CD4-positive, alpha-beta T cell treated with Interleukin-6 at 100 ng/mL for 8 hours (primary cell): ENCODE measurements at places on chromosomes 5 and 9.

- no peak for DNase-seq
These were observed 126.4 kb downstream of the SLF1 start for GRCh38 chr5:94744906-94745305.

GRCh38 chr9:21684831-21685362 is 117.5 kb upstream of the MTAP start:
- DNase-seq: no peak

GRCh38 chr9:14529054-14529453 is 164.2 kb downstream of the ZDHHC21 start:
- DNase-seq: no peak

DNA sequence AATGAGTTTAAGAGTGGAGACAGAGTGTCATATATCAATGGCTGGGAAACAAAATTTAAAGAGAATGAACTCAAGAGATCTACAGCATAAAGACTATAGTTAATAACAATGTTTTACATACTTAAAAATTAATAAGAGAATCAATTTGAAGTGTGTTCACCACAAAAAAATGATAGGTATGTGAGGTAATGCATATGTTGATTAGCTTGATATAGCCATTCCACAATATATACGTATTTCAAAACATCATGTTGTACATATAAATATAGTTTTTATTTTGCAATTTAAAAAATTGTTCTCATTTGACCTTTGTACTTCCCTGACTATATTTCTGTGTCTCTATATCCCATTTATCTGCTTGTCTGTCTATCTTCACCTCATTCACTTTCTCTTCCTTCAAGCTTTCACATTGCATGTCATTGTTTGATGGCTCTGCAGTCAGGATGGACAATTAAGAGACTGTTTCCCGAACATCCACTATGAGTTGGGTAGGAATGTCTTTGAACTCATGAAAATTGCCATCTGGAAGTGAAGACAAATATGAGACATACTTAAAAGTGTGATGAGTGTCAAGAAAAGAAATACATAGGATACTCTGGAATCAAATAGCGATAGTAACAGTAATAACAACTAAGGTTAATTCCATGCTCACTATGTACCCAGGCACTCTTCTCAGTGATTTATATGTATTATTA is 359.9 kb upstream of the ACTBL2 start:
- DNase-seq: no peak

GRCh38 chr9:129854588-129855110 is 19.4 kb downstream of the USP20 start:
- DNase-seq: no peak

GRCh38 chr5:35171078-35171477 is 59.2 kb downstream of the PRLR start:
- DNase-seq: no peak

DNA sequence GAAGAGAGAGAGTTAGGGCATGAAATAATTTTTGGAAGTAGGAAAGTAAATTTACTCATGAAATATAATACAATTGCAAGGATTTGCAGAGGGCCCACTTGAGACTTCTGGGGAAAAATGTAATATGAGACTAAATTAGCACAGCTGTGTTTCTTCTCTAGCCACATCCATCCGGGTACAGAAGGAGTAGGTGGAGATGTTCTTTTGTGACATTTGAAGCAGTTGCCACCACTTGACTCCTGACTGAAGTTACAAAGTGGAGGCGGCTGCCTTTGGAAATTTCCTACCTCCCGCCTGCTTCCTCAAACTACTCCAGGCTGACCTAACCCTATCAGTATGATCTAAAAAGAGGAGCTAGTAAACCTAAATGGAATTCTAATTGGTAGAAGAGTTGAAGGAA is 58.1 kb upstream of the SHISAL2B start:
- no peak for DNase-seq

DNA sequence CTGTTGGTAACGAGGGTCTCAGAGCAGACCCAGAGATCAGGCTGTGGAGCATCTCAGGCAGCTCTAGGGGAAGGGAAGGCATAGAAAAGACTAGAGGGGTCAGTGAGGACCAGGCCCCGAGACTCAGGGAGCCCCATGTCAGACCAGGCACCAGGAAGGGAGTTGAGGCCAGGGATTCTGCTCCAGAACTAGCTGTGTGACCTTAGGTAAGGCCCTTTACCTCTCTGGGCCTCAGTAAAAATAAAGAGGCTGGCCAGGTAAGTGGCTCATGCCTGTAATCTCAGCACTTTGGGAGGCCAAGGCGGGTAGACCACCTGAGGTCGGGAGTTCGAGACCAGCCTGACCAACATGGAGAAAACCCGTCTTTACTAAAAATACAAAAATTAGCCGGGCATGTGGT is 176.4 kb upstream of the IER5L start:
- no peak for DNase-seq

GRCh38 chr9:135048758-135049444 is 38.6 kb upstream of the OLFM1 start:
- DNase-seq: no peak

DNA sequence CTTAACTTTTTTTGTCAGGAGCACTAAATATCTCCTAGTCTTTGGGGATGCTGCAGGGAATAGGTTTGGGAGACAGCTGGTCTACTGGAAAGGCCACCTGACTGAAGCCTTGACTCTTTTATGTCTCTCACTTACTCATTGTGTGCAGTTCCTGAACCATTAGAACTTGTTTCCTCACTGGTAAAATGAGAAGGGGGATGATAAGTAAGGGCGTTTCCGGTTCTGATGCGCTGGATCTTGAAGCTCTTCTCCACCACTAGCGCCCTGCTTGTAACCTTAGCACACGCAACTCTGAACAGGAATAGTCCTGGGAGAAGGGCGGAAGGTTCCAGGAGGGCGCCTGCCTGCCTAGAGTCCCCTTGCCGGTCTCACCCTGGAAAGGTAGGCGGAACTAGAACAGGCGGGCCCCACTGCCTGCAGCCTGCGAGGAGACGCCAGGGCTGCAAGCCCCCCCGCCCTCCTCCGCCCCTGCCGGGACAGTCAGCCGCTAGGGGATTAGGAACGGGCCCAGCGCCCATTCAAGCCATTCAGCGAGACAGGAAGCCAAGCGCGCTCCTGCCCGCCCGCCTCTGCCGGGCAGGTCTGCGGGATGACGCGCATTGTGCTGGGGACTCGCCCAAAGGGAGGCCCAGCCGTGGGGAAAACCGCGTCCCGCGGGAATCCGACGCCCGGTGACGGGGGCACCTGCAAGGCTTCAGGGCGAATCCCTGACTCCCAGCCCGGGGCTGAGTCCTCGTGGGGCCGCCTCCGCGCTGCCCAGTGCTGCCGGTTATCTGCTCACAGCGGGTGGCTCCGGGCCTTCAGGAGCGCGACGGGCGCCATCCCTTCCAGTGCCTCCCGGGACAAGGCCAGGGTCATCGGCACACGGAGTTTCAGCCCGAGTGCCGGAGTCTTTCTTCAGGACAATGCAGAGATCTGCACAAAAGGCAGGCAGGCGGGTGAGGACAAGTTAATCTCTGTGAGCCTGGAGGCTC is 44.0 kb upstream of the XPA start:
- peak; percentile 1 for DNase-seq

- DNase-seq: no peak
These were observed 193.9 kb downstream of the SEC61B start for GRCh38 chr9:99416007-99416406.

DNA sequence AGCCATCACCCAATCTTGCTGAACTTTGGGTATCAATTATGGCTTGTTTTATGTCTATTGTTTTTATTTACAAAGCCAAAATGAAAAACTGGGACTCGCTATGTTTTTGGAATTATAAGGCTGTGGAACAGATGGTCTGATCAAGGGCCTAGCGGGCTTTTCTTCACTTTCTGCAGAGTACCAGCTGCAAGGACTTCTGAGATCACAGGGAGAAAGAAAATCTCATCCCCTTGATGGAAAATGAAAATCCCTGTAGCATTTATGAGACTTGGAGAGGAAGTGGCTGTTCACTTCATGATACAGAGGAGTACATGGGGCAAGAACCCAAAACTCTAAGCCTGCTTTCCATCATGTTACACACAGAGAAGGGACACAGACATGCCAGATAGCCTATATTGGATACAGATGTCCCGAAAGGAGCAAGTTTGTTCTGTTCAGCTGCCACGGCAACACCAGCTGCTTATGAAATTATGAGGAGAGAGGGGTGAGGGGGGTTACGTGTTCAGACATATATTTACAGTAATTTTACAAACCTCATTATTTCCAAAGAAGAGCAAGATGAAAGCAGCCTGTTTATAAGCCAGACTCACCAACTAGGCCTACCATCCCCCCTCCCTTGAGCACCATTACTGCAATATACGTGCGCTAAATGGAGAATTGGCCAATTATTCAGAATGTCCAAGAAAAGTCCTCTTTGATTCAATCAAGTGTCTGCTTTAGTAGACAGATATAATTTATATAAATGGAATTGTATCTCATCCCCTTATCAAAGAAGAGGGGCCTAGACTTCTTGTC is 220.0 kb downstream of the MARCHF11 start:
- DNase-seq: no peak

DNA sequence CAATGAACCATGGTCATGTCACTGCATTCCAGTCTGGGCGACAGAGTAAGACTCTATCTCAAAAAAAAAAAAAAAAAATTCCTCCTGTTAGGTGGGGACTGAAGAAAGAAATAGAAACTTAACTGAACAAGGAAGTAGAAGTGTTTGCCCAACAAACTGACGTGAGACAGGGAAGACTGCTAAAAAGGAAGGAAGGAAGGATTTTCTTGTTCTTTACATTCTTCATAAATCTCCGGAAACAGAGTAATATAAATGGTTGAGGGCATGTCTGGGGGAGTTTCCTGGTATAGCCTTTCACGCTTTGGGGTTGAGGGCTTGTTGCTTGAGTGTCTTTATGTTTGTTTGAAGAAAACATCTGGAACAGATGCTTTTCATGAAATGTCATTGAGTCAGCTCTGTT is 3.1 kb downstream of the TOR1B start:
- no peak for DNase-seq

DNA sequence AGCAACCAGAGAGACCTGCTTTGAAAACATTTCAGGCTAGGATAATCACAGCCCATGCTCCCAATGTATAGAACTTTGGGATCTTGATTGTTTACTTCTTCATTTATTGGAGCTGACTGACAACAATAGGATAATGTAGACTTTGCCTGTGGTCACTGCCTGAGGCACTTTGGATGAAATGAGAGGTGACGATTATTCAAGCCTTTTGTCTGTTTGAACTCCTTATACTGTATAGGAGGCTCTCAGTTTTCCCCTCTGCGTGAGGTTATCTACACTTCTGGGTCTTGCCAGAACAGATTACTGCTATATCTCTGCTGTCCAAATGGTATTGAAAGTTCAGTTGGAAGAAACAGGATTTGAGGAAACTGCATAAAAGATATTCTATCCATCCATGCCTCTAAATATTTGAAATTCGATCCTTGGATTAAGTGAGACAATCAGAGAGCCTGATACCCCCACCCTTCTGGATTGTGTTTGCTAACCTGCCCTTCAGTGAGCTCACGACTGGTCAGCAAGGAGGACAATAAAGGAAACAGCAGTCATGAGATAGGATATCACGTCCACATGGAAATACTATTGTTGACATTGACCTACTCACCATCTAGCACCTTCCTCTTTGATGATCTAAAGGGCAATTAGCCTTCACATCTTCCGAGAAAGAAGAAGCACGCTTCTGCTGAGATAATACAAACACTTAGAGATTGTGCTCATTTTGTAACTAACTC is 98.1 kb downstream of the DOCK8 start:
- no peak for DNase-seq

DNA sequence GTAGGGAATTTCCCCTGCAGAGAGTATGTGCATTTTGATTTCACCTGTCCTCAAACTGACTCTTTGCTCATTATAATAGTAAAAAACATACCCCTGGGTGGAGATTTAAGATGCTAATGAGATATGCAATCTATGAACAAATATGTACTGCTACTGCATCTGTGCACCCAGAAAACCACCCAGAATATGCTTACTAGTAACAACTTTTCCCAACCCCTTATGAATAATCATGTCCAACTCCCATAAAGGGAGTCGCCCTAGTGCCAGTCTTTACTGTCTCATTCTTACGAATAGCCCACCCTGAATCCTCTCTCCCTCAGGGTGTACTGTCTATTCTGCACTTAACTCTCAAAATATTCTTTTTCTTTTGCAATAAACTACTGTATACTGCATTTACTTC is 39.0 kb upstream of the ZFP37 start:
- DNase-seq: no peak

DNA sequence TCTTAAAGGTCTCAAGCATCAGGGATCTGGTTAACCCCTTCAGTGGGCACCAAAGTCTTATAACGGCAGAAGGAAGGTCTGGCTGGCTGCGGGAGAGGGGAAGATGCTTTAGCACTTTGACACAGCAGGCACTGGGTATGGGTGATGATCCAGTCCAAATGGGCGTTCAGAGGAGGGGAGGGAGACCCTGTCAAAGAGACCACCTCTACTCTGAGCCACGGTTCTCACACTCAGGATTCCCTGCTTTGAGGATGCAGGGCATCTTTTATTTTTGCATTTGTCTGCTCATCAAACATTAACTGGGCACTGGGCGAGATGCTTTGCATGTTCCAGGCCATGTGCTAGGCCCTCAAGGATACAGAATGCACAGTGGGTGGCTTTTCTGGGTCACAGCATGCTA is 204.0 kb downstream of the DAB2IP start:
- DNase-seq: no peak

DNA sequence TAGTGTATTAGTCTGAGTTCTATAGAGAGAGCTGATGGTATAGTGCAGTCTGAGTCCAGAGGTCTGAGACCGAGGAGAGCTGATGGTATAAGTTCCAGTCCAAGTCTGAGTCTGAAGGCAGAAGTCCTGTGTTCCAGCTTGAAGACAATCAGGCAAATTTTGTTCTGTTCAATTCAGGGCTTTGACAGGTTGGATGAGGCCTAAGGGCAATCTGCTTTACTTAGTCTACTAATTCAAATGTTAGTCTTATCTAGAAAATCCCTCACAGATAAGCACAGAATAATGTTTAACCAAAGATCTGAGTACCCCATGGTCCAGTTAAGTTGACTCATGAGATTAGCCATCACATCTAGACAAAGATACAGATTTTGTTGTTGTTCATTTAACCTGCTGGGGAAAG is 303.0 kb upstream of the KLF4 start:
- DNase-seq: no peak

- no peak for DNase-seq
These were observed 138.9 kb downstream of the C9orf50 start for GRCh38 chr9:129481810-129482511.

GRCh38 chr9:35675732-35676392 is 2.1 kb downstream of the CA9 start:
- DNase-seq: peak; percentile 17
